ENCODE measurements at places on chromosomes 3 and 15.

DNA sequence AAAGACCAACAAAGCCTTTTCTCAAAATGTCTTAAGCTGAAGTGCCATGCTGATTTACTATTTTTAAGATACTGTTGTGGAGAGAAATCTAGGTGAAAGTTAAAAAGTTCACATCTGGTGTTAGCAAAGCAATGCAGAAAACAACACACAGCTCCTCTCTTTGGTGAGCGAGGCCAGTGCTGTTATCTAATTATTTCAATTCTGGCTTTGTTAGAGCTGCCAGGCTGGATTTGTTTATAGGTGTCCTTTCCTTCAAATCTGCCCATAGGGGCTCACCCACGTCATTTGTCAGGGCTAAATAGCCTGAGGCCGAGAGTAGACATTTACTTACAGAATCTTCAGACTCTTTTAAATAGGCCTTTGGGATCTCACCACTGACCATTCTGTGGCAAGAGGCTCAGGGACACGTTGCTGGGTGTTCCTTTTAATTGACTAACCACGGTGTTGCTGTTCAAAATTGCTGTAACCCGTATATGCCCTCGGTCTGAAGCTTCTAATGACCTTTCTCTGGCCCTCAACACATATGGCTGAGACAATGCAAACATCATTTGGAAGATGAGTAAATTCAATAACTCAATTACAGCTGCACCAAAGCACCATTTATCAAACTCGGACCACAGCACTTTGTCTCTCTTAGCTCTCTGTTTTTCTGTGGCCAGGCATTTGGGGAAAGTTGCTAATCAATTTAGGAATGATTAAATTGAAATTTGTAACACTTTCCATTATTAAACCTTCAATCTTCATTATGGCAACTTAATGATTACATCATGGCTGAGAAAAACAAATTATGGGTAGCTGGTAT, 152.6 kb downstream of the PDZRN3 start:
- no peak for DNase-seq

- no peak for DNase-seq
These were observed 75.2 kb upstream of the HERC1 start for GRCh38 chr15:63908991-63909390.

- no peak for DNase-seq
These were observed 877 bp downstream of the NIT2 start for GRCh38 chr3:100335434-100335833.

- DNase-seq: no peak
These were observed 87.1 kb upstream of the RGMA start for GRCh38 chr15:93176065-93176464.

DNA sequence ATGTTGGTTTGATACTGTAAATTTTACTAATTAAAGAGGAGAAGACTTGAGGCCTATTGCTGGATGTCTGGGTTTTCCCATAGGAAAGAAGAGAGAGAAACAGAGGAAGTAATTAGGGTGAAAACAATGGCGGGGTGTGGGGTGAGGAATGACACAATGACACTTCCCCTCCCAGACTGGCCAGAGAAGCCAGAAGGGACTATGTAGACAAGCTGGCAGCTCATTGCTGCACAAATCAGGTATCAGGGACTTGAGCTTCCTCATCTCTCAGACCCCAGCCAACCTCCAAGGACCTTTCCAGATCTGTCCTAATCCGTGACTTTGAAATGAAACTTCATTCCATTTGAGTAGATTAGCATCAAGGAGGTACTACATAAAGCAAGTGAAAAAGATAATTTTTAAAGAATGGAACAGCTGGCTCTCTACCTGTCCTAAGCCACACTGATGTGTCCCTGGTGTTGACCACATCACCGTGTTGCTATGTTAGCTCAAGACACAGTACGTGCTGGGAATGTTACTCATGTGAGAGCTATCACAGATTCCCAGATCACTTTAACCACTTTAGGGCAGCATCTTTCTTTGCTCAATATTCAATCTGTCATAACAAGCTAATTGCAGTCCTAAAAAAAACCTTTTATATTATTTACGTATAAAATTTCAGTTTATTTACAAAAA, 22.2 kb downstream of the TMEM212 start:
- no peak for DNase-seq

DNA sequence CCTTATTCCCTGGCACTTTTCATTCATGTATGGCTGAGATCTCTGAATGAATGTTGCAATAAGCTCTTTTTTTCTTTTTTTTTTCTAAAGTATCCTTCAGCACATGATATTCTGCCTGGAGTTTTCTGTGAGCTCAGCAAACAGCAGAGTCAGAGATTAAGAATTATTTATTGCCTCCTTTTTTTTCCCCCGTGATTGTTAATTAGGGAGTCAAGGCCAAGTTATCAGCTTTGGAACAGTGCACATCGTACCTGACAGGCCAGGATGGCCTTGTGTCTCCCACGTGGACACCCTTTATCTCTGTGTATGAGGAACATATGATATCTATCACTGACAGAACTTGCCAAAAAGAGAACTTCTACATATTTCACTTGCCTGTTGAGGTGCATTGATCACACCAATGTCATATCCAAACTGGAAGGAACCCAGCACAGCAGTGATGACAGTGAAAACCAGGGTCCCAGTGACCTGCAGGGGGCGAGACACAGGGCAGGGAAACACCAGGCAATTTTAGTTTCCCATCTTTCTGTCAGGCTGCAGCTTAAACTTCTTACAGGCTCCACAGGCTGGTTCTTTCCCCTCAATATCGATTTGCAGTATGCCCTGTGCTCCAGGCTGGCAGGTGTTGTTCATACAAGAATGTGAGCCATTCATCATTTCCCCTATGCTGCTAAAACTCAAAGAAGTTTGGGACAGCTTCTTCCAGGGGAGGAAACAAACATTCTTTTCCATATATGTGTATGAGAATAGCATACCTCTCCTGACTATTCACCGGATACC, 8.2 kb downstream of the SLC2A2 start:
- DNase-seq: no peak

- DNase-seq: no peak
These were observed 438.5 kb upstream of the RGMA start for GRCh38 chr15:93527374-93528050.

DNA sequence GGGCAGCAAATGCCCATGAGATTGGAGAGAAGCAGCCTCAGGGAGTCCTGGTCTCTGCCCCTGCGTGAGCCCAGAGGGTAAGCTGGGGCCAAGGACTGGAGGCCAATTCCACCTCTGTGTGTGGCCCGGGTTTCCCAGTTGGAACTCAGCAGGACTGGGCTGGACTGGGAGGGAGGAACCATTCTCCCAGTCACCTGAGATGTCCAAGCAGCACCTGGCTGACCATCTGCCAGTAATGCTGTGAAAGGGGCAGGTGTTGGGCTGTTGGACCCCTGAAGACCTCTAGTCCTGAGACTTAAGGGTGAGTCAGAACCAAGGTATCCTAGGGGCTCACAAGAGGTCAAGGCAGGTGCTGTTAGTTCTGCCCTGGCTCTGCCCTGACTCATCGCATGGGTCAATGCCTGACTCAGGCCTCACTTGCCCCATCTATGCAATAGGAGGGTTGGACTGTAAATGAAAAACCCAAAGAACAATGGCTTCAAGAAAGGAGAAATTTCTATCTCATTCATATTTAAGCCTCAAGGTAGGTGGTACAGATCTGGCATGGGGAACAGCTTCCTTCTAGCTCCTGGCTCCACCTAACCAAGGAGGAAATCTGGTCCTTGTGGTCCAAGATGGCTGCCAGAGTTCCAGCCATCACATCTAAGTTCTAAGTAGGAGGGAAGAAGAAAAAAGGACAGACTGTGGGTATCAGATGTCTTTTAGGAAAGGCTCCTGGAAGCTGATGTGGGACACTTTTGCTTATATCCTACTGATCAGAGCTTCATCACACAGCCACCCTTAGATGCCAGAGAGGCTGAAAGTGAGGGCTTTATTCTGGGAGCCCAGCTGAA, 111.3 kb downstream of the FBLN2 start:
- no peak for DNase-seq

- no peak for DNase-seq
These were observed 371.1 kb downstream of the CHL1 start for GRCh38 chr3:567488-568185.
